ENCODE measurements at places on chromosomes 2 and 18.

DNA sequence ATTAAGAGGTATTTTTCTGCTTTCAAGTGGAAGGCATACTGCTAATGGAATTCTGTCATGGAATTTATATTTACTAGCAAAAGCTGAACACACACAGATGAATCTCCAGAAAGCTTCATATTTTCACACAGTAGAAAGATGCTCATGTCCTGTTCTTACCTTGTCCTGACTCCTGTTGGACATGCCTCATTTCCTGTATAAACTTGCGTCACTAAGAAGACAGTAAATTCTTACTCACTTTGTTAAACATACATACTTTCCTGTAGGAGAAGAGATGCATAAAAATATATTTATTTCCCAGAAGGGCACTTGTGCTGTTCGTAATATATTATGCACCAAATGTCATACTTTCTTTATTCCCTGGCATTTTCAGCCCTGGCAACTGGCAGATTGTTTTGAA, 238.3 kb upstream of the RASGRP3 start:
- DNase-seq: no peak

GRCh38 chr2:10865841-10866240, 45.9 kb upstream of the KCNF1 start:
- DNase-seq: no peak

DNA sequence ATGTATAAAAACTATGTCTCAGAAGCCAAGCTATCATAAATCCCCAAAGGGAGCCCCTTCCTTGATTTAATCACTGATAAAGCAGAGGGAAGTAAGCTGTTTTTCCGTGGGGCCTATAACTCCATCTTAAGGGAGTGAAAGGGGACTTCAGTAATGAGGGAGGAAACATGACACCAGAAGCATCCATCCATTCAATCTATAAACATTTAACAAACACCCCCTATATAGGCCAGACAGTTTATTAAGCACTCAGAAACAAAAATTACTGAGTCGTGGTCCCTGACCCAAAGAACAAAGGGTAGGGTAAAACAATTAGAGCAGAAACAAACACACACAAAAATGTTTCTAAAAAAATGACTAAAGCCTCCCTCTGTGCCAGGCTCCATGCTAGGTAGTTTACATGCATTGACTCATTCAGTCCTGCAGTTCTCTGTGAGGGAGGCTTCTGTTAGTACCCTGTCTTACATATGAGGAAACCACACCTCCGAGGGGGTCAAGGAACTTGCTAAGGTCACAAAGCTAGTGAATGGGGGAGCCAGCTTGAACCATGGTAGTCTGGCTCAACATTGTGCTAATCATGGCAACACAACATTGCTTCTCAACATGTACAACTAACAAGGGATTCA, 472.1 kb downstream of the CDH2 start:
- no peak for DNase-seq

DNA sequence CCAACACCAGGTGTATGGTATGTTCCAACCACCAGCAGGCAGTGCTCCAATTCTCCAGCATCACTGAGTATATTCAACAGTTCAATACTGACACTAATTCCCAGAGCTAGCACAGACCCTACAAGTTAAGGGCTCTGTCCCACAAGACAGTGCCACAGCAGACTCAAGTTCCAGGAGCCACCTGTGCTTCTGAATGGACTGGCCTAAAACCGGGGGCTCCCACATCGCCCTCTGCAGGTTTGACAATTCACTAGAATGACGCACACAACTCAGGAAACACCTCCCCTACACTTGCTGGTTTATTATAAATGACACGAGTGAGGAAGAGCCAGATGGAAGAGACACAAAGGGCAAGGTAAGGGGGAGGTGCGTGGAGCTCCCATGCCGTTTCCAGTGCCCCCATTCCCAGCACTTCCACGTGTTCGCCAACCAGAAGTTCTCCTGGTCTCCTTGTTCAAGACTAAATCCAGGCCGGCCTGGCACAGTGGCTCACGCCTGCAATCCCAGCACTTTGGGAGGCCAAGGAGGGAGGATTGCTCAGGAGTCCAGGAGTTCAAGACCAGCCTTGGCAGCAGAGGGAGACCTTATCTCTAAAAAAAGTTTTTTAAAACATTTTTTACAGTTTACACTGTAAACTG, 12.2 kb upstream of the ATP6V1B1 start:
- no peak for DNase-seq

GRCh38 chr2:44929159-44929734, 12.3 kb upstream of the SIX3 start:
- no peak for DNase-seq

- DNase-seq: no peak
Measured at GRCh38 chr18:47628240-47628781, 302.1 kb downstream of the SMAD2 start.

DNA sequence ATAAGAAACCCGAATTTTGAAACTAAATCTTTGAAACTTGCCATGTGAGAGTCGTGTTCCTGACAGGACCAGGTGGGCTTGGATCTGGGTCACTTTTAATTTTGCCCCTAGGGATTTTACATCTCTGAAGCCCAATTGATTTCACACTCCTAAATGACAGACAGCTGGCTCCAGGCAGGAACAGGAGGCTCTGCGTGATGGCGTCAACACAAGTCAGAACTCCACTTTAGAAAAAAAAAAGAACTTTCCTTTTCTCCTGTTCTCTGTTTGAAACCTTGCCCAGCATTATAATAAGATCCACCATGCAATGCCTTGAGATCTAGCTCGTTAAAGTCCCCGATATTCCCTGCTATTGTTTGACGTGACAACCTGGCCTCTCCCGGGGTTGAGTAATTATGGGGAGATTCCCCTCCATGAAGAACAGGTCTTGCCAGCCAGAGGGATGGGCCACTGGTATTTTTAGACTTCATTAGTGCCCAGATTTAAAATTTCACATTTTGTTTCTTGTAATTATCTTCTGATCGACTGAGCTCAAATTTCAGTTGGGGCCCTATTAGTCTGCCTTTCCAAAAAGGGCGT, 260.3 kb downstream of the KLHL29 start:
- no peak for DNase-seq

DNA sequence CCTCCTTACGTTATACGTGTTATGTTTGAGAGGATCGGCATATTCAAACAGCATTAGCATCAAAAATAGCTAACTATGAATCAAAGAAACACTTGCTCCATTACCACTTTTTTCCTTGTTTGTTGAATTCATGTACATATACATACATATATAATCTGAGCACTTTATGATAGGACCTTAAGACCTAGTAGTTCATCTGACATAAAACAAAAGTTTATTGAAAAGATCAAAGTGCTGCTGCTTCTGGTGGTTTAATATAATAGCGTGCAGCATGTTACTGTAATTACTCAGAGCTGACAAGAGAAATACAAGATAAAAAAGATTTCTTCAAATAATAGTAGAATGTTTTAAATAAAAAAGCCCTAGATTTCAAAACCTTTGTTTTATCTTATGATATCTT, 1850.9 kb upstream of the LRRTM1 start:
- no peak for DNase-seq

- DNase-seq: no peak
Measured at GRCh38 chr2:28276076-28276618, 116.5 kb upstream of the FOSL2 start.

DNA sequence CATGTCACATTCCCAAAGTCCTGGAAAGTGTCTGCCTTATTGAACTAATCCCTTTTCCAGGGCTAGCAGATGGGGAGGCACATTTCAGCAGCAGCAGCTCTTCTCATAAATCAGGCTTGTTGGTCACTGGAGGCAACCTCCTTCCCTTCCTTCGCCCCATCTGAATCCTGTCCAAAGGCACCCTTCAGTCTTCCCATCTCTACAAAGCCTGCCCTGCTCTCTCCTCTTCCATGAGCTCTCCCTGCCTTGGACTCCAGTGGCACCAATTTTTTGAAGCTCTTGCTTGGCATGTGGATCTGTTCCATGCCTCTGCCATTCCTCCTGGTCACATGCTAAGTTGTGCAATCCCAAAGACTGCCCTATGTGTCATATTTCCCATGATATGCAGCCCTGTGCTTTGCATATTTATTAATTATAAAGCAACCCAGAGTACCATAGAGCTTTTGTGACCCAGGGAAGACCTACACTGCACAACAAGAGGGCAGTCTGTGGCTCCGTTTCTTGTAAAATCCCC, 70.3 kb downstream of the ANTXR1 start:
- no peak for DNase-seq

- no peak for DNase-seq
Measured at GRCh38 chr2:80058562-80058961, 246.0 kb downstream of the LRRTM1 start.
